ENCODE measurements at places on chromosomes 5 and 9.

DNA sequence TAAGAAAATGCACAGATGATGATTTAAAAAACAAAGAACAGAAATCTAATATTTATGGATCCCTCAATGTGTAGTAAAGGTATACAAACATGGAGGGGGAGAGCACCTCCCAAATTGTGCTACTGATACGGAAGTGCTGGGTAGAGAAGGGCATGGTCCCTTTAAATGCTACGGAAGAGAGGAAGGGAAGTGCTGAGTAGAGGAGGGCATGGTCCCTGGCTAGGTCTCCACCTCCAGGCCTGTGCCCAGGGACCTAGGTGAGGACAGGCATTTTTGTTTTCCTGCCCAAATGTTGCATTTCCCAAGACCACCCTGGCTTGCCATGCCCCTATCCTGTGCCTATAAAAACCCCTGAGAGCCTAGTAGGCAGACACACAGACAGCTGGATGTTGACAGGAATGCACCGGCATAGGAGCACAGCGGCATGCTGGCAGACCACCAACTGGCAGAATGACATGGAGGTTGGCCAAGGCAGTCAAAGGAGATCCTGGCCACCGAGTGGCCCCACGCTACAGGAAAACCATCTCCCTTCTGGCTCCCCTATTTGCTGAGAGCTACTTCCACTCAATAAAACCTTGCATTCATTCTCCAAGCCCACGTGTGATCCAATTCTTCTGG is 62.1 kb upstream of the SPDL1 start:
- DNase-seq, result peak; percentile 22

- DNase-seq, result peak; percentile 52
Measured at GRCh38 chr5:171845857-171846256, 60.2 kb downstream of the SMIM23 start.

GRCh38 chr9:79665931-79666330 is 94.2 kb downstream of the TLE4 start:
- DNase-seq, result no peak

- DNase-seq, result no peak
Measured at GRCh38 chr5:162684145-162684544, 616.6 kb downstream of the GABRG2 start.

- no peak for DNase-seq
Measured at GRCh38 chr5:10266839-10267238, 16.8 kb downstream of the CCT5 start.

DNA sequence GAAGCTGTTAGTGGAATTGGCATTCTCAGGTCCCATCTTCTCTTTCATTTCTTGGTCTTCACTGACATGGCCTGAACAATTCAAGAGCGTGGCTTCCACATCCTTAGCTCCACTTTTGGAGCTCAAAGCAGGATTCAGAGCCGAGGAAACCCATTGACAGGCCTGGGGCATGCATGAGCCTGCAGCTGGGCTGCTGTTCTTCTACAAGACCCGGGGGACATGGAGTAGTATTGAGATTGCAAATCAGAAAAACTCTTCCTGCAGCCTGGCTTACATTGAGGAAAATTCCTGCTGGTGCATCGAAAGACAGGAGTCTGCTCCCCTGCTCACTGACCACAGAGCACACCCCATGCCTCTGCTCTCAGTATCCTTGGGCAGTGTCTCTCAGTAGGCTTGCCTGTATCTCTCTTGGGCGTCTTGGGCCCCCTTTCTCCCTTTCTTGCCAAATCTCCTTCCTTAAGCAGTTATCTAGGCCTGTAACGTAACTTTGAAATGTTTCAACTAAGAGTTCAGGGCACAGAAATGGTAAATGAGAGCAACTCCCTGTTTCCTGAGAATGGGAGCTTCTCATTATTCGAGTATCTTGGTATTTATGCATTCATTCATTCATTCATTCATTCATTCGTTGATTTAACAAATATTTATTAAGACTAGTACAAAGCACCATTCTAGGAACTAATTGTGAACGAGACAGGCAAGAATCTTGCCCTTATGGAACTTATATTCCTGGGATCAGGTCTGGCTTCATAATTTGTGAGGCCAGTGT is 603.6 kb upstream of the CLINT1 start:
- no peak for DNase-seq

DNA sequence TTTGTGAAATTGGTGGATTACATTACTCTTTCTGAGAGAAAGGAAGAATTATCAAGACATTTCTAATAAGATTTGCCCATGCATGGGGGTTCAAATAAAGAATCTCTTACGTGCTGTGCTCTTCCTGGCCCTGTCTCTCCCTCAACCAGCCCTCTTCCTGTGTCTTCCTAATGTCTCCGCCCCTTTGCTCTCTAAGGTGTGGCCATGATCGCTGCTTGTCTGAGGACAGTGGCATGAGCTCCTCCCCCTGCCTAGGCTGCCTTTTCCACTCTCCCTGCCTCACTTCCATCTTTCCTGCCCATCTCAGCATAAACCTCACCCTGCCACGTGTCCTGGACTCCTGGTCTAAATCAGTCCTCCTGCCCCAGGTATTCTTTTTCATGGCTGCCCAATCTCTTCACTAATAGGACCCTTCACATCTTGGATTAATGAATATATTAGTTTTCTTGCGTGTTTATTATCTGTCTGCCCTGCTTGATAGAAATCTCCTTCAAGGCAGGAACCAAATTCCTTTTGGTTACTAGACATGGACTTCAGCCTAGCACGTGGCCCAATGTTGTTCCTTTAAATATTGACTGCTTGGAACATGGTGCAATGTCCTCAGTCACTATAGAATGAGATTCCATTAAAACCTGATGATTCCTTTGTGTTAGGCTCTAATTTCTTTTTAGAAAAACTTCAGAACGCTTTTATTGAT is 122.3 kb downstream of the MTRR start:
- no peak for DNase-seq

DNA sequence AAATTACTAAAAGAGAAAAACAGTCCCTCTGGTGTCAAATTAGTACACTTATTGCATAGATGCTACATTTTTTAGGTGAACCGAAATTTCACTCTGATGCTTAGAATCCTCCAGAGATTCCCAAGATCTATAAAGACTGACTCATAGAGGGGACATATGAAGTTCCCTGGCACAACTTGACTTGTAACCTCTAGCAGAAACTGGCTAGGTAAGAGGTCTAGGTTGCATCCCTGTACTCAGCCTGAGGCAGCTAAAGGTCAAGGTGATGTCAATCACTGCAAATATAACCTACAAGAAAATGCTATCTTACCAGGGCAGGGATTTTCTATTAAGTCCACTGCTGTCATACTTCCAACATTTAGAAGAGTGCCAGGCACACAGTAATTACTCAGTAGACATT is 24.2 kb downstream of the HOMER1 start:
- DNase-seq, result no peak

- DNase-seq, result peak; percentile 41
Measured at GRCh38 chr5:43190755-43191603, 1.0 kb upstream of the NIM1K start.

- peak; percentile 65 for DNase-seq
Measured at GRCh38 chr9:113952676-113953075, 76.6 kb downstream of the ZNF618 start.

DNA sequence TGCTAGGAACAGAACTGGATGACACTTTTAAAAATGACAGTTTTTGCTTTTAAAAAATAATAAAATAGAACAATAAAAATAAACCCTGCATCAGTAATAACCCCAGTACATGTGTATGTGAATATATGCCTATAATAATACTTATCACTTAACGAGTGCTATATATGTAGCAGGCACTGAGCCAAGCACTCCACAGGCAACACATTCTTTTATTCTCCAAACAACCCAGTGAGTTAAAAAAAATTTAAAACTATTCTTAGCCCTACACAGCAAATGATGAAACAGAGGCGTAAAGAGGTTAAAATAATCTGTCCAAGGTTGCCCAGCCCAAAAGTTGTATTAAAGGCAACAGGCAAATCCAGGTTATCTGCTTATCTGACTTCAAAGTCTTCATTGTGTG is 124.5 kb upstream of the SMIM23 start:
- DNase-seq, result peak; percentile 65

- no peak for DNase-seq
Measured at GRCh38 chr5:79490323-79490936, 23.5 kb downstream of the HOMER1 start.

GRCh38 chr9:111068383-111068730 is 30.1 kb upstream of the LPAR1 start:
- DNase-seq, result no peak

DNA sequence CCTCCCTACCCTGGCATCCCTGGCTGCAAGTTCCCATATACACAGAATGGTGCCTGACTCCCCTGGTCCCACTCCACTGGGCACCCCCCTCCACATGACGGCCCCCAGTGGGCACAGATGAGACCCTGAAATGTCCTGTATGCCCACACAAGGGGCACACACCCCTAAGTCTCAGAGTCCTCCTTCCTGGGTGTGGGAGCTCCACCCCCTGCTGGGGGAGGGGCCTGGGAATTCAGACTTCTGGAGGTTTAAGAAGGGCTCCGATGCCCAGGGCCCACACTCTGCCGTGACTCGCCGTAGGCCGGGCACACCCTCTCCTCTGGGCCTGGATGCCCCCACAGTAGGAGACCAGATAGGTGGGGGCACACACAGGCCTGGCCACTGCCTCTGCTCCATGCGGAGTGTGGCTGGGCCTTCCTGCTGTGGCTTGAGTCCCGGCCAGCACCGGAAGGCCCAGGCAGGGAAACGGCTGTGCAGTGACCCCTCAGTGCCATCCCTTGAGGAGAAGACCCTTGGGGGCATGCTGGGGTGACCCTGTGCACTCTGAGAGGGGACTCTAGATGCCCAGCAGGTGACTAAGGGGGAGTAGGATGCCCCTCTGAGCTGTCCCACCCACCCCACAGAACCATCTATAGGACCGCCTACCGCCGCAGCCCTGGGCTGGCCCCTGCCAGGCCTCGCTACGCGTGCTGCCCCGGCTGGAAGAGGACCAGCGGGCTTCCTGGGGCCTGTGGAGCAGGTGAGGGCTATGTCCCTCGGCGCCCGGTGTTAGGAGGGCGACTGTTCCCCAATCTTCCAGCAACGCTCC is 6.5 kb downstream of the EGFL7 start:
- no peak for DNase-seq

GRCh38 chr5:7330256-7330655 is 65.7 kb upstream of the ADCY2 start:
- peak; percentile 64 for DNase-seq

DNA sequence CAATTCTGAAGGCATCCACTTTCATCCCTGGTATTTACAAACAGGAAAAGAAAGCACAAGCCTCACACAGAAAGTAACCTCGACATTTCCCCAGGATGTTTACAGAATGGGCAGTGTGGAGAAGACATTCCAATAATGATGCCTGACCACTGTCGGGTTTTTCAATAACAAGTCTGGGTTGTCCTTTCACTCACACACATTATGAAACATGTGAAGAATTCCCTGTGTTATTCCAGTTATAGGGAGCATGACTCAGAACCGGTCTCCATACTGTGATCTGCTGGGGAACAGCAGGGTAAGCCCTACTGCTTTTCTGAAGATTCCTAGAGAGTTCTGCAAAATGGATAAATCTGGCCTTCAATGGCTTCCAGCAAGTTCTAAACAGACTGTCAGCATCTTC is 155.3 kb downstream of the ADAMTS12 start:
- peak; percentile 90 for DNase-seq

- peak; percentile 26 for DNase-seq
Measured at GRCh38 chr5:122458278-122458872, 146.3 kb downstream of the SNCAIP start.

DNA sequence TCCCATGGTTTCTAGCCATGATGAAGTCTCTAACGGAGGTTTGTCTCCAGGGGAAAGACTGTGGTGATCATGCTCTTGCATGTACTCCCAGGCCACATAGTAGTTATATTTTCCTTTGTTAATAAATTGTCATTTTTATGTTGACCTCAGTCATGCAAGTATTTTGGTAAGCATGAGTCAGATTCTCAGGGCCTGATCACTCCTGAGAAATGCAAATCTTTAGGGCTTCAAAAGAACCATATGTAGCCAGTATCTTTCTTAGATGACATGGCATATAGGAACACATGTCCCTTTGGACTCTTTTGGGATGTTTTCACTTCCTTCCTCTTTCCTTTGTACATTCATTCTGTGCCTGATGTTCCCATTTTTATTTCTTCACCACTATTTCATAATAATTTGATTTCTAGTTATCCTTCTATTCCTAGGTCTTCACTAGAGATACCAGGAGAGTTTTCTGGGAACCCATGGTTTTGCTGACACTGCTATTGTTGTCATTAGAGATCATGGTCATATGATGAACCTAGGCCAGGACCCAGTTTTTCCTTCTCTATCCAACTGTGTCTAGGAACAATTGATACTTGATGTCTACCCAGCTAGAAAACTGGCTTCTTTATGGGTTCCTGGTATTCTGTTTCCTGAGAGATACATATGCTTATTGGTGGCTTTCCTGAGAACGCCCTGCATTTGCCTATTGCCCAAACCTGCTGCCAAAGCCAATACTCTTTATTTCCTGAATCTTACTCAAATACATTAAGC is 248.1 kb upstream of the NREP start:
- DNase-seq, result peak; percentile 95

- no peak for DNase-seq
Measured at GRCh38 chr9:76166526-76166925, 227.7 kb downstream of the RFK start.

DNA sequence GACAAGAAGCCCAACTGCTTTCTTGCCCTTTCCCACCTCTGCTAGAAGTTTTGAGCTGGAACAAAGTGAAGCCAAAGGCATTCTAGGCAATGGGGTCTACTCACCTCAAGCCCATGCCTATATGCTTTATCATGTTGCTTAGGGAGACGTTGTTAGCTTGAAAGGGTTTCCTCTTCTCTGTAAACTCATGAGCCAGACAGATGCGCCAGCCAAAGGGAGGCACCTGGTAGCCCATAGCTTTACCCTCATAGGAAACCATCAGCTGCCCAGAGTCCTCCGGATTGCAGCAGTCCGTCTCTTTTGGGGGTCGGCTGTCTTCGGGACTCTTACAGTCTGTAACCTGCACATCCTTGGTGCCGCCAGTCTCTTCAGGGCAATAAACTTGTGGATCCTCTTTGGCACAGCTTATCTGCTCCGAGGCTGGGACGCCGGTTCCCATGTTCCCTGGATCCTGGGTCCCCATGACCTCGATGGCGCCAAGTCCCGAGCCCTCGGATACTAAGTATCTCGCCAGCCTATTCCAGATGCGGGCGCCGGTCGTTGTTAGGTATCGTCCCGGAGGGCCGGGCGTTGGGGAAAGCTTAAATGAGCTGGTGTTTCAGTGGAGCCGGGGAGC is 678 bp downstream of the GBA2 start:
- no peak for DNase-seq

DNA sequence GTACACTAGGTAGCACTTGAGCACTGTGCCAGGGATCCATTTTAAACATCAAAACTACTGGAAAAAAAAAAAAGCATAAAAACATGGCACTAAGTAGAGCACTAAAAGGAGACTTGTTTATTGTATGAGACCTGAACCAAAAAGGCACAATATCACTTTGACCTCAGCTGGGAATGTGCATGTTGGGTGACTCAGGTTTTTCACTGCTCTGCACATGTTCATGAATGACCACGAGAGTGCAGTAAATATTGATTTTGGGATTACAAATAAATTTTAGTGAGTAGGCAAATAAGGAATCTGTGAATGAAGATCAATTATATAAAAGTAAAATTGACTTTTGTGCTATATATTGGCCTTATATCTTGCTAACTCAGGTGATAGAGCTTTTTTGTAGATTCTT is 11.8 kb downstream of the RMI1 start:
- no peak for DNase-seq

All from fibroblast of skin of right biceps (primary cell).